ENCODE measurements at places on chromosomes 4 and X.

GRCh38 chrX:113274791-113275190, 434.2 kb upstream of the AMOT start:
- no peak for DNase-seq

DNA sequence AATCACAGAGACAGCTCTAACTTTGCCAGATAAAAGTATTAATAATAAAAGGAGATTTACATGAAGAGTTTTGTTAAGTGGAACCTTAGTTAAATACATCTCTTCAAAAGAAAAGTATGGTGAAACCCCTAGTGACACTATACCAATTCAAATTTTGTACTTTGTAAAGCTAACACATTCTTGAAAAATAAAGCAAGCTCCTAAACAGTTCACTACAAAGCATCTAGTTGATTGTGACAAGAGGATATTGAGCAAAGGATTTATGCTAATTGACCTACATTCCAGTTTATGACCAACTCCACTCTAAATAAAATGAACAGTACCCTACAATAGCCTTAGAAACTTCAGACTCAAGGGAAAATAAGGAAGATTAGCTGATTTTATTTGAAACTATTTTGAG, 69.4 kb upstream of the WDR17 start:
- DNase-seq = no peak

GRCh38 chrX:22134681-22135080, 102.6 kb downstream of the PHEX start:
- no peak for DNase-seq

- DNase-seq = peak; percentile 58
Observed at GRCh38 chrX:3638280-3638873, 75.1 kb downstream of the PRKX start.

DNA sequence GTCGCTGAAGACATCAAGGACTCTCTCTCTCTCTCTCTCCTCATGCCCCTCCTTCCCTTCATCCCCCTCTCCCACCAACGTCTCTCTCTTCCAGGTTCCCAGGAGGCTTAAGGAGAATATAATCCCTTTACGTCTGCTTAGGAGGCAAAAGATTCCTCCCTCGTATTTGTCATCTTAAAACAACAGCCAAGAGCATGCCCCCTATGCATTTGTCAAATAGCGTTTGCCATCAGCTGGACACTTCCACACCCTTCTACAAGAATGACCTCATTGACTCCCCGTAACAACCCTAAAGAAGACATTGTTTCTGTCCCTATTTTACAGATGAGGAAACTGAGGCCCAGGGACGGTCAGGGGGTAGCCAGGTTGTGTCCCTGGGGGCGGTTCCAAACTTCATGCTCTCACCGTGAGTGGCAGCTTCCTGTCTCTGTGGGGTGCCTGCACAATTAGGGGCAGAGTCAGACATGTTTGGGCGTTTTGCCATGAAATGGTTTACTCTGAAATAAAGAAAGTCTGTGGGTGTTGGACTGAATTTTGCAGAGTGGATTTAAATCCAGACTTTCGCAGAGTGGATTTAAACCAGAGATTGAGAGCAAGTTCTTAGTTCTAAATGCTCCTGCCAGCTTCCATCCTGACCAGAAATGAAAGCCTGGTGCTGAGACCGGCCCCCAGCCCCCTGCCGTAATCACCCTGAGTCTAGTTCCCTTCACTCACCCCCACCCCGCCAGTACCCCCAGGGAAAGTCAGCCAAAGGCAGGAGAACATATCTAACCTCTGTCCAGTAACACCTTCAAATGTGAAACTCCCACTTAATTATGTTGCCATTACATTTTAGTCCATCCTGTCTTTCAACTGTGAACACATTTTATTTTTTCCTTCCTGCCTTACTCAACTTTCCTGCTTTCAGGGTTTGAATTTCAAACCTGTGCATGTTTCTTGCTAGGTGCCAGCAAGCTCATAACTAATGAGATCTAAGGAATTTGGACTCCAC, 44.3 kb upstream of the TBL1X start:
- peak; percentile 12 for DNase-seq

- DNase-seq = no peak
Observed at GRCh38 chr4:47415719-47416118, 47.8 kb downstream of the COMMD8 start.

DNA sequence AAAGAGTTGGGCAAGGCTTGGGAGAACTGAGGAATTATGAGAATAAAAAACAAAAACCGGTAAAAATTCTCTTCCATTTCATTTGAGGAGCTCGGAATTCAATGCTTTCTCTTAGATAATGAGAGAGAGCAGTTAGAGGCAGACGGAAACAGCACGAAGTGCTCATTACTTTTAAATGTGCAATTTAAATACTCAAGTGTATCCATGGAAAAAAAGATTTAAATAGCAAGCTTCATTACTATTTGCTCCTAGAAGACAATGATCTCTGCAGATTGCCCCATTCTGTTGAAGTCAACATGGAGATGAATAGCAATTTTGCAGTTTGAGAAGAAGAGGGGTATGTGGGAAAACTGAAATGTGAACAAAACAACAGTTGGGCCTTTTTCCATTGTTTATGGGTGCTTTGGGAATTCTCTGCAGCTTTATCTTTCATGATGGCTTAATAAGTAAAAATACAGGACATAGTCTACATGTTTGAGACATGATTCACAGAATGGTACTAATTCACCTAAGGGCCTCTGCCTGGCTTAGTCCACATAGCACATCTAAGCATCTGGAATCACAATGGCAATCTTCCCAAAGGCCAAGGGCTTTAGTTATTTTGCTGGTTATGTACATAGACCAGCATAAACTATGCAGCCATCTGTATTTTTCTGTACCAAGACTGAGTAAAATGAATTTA, 512.7 kb upstream of the FAT1 start:
- no peak for DNase-seq

GRCh38 chrX:2782171-2782570, 30.3 kb downstream of the XG start:
- DNase-seq = no peak

- DNase-seq = no peak
Observed at GRCh38 chr4:19329631-19330030, 922.1 kb upstream of the SLIT2 start.

DNA sequence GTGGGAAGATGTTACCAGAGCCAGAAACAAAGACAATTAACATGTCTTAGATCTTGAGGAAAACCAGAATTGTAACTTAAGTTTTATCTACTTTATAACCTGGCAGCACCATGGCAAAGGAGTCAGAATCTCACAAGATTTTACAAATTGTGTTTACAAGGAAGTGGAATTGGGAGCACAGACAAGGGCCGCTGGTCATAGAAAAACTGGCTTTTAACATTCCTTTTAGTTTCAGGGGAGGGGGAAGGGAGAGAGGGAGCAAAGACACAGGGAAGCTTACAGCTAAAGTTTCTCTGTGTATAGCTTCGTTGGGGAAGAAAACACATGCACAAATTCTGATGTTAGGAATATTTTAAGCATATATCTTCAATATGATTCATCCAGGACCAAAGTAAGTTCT, 10.3 kb upstream of the UGT2B11 start:
- DNase-seq = peak; percentile 8

GRCh38 chr4:139860435-139861024, 194.9 kb downstream of the MGST2 start:
- DNase-seq = no peak

DNA sequence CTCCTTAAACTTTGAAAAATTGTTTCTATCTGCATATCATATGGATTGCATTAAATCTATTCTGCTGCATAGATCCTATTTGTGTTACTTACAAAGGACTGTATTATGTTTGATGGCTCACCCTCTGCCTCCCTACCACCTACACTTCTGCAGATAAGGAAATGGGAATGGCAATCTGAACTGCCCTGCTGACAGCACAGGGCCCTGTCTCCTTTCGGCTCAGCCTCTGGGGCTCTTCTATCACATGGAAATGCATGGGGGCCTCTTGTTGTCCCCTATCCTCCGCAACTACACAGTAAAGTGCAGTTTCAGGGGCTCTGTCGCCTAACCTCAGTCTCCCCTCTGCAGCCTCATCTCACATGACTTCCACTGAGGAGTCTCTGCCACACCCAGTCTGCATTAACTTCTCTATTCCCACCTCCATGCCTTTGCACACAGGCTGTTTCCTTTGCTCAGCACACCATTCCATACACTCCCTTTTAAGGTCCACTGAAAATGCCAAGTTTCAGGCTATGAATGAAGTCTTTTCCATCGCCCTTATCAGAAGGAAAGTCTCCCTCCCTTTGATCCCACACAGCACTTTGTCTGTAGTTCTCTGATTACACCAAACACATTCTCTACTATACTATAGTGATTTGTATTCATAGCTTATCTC, 12.5 kb downstream of the RELL1 start:
- no peak for DNase-seq

GRCh38 chr4:137212601-137213000, 319.7 kb downstream of the PCDH18 start:
- DNase-seq = no peak

Data from GM23338 (cell line).